ENCODE measurements at places on chromosomes 6 and 20. TPM values are rescaled to one million over a fixed set of nuclear protein-coding genes. Genes with fewer than 3 reads are reported as not detected.

DNA sequence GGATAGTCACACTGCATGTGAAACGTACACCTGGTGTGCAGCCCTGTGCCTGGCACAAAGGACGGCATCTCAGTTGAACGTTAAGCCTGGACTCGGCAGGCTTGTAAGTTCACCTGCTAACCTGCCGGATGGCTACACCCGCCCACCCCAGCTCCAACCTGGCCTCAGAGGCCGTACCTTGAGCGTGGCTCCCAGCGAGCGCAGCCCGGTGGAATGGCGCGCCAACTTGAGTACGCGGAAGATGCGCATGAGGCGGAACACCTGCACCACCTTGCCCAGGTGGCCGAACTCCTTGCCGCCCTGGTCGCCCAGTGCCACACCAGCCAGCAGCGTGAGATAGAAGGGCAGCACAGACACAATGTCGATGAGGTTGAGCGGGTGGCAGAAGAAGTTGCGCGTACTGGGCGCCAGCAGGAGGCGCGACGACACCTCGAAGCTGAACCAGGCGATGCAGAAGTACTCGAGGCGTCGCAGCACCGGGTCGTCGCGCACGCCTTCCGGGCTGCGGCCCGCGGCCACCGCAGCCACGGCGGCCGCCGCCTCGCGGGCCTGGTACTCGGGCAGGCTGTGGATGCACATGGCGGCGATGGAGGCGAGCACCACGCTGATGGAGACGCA is 3.3 kb downstream of the KCNS1 start:
- H3K27ac ChIP-seq: no peak overlapping the region
- no peak overlapping the region for H3K4me3 ChIP-seq
- H3K27me3 ChIP-seq: no peaks in the 10 kb centered on the region
- DNase-seq: no peak
- no peaks in the 10 kb centered on the region for H3K4me1 ChIP-seq
- peaks cover 5% of the 10 kb centered on the region for H3K36me3 ChIP-seq

- H3K4me1 ChIP-seq: no peaks in the 10 kb centered on the region
- no peak overlapping the region for H3K27ac ChIP-seq
- DNase-seq: no peak
- no peak overlapping the region for H3K4me3 ChIP-seq
These were observed 46.7 kb upstream of the ISM1 start for GRCh38 chr20:13174402-13174801.

DNA sequence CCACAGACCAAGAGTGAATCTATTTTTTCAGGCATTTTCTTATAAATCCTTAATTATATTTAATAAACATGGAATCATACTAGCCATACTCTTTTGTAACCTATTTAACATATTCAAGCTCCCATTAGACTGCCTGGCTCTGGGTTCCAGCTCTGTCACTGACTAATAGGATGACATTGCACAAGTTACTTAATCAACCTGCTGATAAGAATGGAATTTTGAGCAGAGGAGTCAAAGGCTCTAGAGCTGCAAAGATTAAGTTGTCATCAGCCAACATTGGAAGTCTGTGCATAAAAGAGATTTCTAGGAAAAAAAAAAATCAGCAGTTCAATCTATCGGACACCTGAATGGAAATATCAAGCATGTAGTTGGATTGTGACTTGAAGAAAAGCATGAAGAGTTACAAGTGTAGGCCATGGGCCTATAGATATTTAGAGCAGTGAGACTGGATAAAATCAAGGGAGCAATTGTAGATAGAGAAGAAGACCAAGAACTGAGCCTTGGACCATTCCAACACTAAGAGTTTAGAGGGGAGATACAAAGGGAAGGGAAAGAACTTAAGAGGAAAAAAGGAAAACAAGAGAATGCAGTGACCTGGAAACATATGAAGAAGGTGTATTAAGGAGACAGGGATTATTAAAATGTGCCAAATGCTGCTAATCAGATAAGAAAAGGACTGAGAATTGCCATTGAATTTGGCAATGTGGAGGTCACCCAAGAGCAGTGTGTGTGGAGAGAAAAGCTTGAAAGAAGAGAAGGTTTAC is 11.0 kb upstream of the HINT3 start:
- H3K27ac ChIP-seq: peak overlapping the region; percentile 92
- H3K27me3 ChIP-seq: no peaks in the 10 kb centered on the region
- no peak for DNase-seq
- H3K36me3 ChIP-seq: no peaks in the 10 kb centered on the region
- H3K4me1 ChIP-seq: peaks cover 70% of the 10 kb centered on the region

DNA sequence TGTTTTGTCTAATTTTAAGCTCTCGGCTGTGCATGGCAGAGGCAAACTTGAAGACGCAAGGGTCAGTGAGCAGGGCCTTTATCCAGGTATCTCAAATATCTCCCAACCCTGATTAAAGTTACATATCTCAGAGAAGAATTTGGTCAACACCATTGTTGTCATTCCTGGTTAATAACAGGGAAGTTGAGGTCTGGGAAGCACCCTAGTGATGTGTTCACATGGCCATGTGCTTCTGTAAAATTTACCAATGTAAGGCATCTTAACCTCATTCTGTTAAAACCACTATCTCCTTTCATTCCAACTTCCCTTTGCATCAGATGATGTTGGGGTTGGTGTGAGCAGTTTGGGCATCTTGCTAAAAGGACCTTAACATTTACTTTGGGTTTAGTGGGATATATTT is 4.0 kb upstream of the FAM110A start:
- no peak for DNase-seq
- peaks cover 4% of the 10 kb centered on the region for H3K4me1 ChIP-seq
- no peak overlapping the region for H3K4me3 ChIP-seq
- no peaks in the 10 kb centered on the region for H3K36me3 ChIP-seq
- no peak overlapping the region for H3K27ac ChIP-seq

GRCh38 chr6:158729906-158730540 is 80.2 kb downstream of the SYTL3 start:
- no peaks in the 10 kb centered on the region for H3K27me3 ChIP-seq
- no peak for DNase-seq
- H3K27ac ChIP-seq: no peak overlapping the region
- H3K36me3 ChIP-seq: no peaks in the 10 kb centered on the region
- no peak overlapping the region for H3K4me3 ChIP-seq
- H3K4me1 ChIP-seq: no peaks in the 10 kb centered on the region

DNA sequence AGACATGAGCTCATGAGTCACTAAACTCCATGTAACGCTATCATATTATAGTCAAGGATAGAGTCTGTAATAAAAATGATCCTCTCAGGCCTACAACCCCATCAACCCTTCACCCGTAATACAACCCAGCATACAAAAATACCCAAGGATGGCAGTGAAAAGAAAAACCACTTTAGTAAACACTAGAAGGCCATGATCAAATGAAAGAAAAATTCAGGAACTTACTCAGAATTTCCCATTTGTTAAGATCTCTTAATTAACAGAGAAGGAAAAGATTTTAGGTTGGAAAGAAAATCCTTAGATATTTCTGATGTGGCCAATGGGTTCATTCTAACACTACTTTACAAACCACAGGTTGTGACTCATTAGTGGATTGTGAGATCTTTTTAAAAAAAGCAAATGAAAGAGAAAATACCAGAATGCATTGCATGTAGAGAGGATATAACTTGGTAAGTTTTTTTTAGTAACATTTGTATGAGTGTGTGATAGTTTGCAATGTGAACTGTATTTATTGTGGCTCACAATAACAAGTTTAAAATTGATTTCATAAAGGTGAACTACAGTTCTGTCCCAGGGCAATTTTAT is 8.0 kb upstream of the UBE2J1 start:
- DNase-seq: peak; percentile 35
- no peaks in the 10 kb centered on the region for H3K27me3 ChIP-seq
- peaks cover 5% of the 10 kb centered on the region for H3K36me3 ChIP-seq
- no peak overlapping the region for H3K4me3 ChIP-seq
- H3K27ac ChIP-seq: no peak overlapping the region

DNA sequence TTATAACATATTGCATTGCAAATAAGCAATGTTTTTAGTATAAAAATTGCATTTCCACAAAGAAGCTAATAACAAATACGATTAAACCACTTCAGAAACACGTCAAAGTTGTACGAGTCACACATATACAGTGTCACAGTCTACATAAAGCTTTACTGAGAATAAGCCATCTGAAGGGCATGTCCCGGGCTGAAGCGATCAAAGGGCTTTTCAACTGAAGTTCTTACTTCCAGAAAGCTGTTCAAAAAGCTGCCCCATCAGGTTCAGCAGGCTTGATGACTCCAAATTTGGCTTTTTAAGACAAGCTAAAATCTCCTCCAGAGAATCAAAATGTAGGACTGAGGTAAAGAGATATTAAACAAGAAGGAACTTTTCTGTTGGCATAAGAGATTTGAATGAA is 37.5 kb upstream of the HAO1 start:
- H3K27me3 ChIP-seq: no peaks in the 10 kb centered on the region
- no peak overlapping the region for H3K27ac ChIP-seq
- no peak overlapping the region for H3K4me3 ChIP-seq
- H3K4me1 ChIP-seq: no peaks in the 10 kb centered on the region
- no peak for DNase-seq
- peaks cover 26% of the 10 kb centered on the region for H3K36me3 ChIP-seq

DNA sequence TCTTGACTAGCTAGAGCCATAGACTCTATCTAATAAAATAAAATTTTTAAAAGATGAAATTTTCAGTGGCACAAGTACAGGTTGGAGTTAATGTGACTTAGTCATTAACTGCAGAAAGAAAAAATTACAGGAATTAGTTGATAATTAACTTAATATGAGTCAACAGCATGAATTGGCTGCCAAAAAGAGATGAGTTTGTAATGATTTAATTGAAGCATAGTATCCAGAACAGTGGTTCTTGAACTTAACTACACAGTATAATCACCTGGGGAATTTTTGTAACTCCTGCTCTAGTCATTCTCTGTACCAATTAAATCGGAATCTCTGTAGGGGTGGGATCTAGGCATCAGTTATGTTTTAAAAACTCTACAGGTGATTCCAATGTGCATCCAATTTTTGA is 46.3 kb upstream of the HMGN3 start:
- no peak overlapping the region for H3K4me3 ChIP-seq
- DNase-seq: no peak
- peaks cover 6% of the 10 kb centered on the region for H3K4me1 ChIP-seq
- no peaks in the 10 kb centered on the region for H3K36me3 ChIP-seq
- no peaks in the 10 kb centered on the region for H3K27me3 ChIP-seq

- no peak overlapping the region for H3K4me3 ChIP-seq
- no peak overlapping the region for H3K27ac ChIP-seq
- H3K27me3 ChIP-seq: no peaks in the 10 kb centered on the region
- peaks cover under 1% of the 10 kb centered on the region for H3K4me1 ChIP-seq
- no peak for DNase-seq
These were observed 294.5 kb downstream of the CD83 start for GRCh38 chr6:14412026-14412425.

DNA sequence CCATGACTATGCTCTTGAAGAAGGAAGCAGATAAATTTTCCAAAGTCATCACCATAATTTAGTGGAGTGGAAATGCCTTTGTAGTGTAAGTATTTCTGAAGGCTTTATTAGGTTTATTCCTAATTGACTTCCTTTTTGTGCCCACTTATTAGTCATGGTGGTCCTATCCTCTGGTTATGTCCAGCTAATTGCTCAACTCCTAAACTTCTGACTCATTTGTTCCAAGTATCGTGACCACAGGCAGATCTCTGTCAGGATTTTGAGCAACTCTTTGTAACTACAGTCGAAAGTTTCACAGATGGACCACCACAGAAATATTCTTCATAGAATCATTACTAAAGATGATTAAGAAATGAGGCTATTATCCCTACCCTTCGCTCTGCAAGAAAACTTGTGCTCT is 315.6 kb upstream of the PTCHD4 start:
- H3K36me3 ChIP-seq: no peaks in the 10 kb centered on the region
- no peaks in the 10 kb centered on the region for H3K27me3 ChIP-seq
- H3K4me3 ChIP-seq: no peak overlapping the region
- DNase-seq: peak; percentile 76
- H3K27ac ChIP-seq: peak overlapping the region; percentile 81

Gene FOXP4
- total RNA-seq: 16.5 TPM

Gene ZNF341
- 2.5 TPM for total RNA-seq

Gene NT5E
- 112 TPM for total RNA-seq

All from MCF 10A (cell line).